Stimulated activated CD4-positive, alpha-beta T cell treated with anti-CD3 and anti-CD28 coated beads, Interleukin-1b, Interleukin-23, amount 100 ng/mL, for 1 hour (primary cell): ENCODE measurements at places on chromosomes 1 and 21.

- no peak for DNase-seq
These were observed 29.3 kb downstream of the TNNT2 start for GRCh38 chr1:201348211-201348566.

DNA sequence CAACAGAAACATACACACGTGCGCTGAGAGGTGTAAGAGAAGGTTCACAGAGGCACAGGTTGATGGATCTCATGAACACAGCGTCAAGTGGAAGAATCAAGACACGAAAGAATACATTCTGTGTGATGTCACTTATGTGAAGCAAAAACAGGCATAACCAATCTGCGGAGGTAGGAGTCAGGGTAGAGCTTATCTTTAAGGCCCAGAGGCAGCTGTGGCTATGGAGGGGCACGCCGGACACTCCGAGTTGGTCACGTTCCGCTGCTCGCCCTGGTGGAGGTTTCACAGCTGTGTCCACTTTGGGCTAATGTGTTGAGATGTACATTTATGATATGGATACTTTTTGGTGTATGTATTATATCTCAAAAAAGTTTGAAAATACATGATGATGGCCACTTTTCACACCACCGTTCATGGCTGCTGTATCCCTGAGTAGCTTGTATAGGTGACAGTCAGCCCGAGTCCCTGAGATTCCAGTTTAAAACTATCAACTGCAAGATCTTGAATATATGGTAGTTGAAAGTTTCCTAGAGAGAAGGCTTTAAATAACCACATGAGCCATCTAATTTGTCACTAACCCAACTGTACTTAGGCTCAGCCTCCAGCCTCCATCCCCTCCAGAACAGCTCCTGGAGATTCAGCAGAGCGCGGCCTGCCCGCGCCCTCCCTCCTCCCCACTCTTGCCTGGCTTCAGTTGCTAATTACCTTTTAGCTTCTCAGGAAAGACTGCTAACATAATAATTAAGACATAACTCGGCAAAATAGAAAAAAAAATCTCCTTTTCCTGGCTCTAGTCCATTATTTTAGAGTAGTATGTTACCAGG is 6.7 kb upstream of the ADARB1 start:
- DNase-seq, result no peak

DNA sequence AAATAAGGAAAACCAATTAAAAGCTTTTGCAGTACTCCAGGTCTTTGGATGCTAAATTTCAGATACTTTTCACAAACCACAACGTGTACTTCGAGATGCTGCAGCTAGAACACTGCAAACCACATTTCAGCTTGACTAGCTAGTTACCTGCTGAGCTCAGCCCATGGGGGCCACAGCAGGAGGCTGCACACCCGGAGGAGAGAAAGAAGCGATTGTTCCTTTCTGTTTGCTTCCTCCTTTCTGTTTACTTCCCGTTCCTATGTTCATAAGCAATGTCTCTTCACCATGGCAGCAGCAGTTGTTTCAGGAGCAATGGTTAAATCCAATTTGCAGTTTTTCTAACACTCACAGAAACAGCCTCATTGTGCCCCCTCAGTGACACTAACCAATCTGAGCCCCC is 225.6 kb upstream of the FGGY start:
- no peak for DNase-seq

DNA sequence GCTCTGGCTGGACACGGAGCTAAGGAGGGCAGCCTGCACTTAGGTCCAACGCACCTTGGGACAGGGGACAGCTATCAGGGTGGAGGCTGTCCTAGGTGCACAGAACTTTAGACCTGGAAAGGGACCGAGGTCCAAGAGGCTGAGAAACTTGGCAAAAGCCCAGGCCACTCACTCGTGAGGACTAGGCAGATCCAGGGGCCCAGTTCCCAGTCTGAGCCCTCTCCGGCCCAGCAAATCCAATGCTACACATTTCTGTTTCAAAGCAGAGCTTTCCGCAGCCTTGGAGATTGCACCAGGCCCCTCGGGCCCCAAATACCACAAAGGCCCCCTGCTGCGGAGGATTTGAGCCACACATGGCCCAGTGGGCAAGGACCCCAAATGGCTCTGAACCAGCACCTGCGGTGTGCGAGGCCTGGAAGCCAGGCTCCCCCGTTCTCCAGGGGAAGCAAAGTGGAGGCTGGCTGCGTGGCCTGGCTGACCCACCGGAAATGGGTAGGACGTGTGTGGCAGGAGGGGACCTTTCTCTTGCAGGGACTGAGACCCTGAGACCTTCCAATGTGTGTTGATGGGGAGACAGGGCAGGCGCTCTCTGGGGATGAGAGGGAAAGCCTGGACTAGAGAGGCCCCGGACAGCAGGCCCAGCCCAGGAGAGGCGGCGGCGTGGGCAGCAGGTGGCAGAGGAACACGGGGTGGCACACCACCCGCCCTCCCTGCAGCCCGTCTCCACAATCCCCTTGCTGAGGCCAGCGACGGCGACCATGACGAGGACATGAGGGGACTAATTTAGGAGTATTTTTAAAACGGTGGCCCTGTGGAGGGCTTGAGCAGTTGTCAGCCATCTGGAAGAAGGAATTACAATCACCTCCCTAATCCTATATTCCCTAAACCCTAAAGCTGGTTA is 118.7 kb downstream of the CASZ1 start:
- DNase-seq, result no peak

- no peak for DNase-seq
These were observed 359.1 kb downstream of the BARHL2 start for GRCh38 chr1:90357995-90358394.

DNA sequence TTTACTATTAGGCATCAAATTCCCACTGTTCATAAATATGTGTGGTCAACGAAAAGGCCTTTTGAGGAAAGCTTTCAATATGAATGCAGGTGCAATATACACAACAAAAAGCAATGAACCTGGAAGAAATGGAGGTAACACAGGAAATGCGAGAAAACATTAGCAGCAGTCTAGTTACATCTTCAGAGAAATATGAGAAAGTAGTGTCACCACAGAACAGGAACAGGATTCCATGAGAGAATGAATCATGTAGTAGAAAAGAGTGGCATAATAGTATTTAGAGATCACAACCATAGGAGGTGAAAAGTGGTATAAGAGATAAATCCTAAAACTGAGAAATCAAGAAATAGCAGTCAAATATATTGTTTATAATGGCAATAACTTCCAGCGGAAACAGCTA is 103.7 kb downstream of the AK5 start:
- DNase-seq, result no peak

- no peak for DNase-seq
These were observed 51.4 kb downstream of the MARK1 start for GRCh38 chr1:220579317-220579716.

DNA sequence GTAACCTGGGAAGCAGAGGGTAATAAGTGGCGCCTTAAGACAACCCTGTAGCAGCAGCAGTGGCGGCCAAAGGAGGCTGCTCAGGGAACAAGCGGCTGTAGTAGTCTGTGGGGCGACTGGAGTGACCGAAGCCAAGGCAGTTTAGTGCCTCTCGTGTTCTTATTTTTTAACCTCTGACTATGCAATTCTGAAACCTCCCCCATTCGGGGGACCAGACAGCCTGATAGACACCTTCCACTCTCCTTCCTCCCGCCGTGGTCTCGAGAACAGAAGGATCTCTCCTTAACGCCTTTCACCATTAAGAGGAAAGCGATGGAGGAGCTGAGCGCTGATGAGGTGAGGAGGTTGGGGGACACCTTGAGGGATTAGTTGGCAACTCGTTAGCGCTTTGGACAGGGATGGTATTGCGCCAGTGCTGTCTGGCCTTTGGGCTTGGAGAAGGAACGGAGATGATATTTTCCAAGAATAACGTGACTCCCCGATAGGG is 644 bp downstream of the UBE4B start:
- peak; percentile 2 for DNase-seq

DNA sequence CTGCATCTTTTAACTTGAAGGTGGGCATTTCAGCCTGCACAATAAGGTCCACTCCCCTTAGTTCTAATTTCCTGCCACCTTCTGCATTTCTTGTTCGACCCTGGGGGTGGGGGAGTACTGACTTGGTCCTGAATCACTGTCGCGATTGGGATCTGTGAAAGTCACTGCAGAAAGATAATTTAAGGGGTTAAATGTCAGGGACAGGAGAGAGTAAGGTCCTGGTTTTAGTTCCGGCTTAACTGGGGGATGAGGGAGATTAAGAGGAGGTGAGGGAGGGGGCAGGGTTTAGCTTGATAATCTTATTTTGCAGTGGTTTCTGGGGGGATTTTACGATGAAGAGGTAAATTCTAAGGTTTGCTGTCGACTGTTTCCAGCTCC is 128.1 kb downstream of the MRPS6 start:
- DNase-seq, result no peak

DNA sequence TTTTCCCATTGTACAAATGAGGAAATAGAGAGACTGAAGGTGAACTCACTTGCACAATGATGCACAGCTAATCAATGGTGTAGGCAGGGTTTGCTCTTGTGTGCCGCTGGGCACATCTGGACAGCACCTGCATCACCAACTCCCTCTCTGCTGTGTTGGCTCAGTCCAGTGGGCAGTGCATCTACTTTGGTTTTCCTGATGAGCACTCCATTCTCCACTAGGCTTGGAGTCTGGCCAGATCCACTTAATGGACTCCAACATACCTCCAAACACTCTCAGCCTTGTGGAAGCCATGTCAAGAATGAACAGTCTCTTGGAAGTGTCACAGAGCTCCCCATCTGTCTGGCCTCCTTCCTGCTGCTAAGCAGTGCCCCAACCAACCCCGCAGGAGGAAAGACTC is 152.2 kb downstream of the HIVEP3 start:
- no peak for DNase-seq

- no peak for DNase-seq
These were observed 870 bp downstream of the FBXO28 start for GRCh38 chr1:224114787-224115175.

DNA sequence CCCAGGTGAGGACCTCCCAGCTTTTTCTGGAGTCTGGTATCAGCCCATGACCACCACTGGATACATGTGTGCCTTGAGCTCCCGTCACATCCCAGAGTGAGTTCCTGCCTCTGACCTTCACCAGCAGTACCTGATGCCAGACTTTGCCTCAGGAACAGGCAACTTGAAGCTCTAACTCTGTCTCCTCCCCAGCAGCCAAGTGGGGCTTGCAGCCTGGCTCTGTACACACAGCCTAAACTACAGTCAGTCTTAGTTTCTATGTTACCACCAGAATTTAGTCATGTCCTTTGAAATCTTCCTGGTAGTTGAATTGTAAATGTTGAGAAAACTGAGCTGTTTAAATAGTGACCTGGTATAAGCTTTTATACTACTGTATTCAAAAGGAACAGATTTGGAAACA is 206.5 kb downstream of the LRRC40 start:
- DNase-seq, result no peak

DNA sequence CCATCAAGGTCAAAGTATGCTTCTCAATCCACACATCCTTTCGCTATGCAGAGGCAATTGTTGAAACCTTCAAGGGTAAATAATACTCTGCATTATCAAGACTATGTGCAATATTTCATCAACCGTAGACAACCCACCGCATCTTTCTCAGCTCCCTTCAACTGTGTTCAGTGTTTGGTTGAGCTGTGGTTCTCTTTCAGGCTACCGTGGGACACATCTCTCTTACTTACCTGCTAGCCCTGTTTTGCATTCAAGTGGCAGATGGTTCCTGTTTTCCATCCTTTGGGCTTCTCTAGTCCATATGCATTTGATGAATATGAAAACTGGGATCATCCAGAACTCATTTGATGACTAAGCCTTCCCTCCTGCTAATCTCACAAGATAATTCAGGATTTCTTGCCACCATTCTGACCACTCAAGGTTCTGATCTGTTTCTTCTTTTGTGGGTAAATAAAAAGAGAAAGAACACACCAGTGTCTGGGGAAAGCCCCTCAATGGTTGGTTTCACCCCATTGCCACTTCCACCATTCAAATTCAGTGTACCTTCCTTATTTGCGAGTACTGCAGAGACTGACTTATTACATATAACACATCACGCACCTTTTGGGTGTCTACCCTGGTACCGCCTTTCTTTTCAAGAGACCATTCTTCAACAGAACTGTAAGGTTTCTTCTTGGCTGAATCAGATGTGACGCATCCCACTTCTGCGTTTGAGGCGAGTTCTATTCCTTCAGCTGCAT is 61.7 kb downstream of the BACE2 start:
- no peak for DNase-seq

DNA sequence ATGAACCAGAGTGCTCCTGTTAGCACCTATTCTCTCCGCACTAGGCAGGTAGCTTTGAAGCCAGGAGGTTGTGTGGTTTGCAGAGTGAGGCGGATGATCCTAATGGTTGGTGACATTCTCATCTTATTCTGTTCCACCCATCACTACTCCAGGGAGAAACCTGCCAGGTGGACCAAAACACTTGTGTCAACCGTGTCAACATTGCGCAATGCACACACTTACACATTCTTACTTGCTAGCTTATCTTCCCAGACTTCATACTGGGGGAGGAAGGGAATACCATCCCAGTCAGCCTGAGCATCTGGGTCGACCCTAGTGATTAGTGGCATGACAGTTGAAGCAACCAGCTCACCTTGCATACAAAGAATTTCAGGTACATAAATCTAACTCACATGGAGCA is 236.9 kb downstream of the RPS6KC1 start:
- DNase-seq, result no peak

DNA sequence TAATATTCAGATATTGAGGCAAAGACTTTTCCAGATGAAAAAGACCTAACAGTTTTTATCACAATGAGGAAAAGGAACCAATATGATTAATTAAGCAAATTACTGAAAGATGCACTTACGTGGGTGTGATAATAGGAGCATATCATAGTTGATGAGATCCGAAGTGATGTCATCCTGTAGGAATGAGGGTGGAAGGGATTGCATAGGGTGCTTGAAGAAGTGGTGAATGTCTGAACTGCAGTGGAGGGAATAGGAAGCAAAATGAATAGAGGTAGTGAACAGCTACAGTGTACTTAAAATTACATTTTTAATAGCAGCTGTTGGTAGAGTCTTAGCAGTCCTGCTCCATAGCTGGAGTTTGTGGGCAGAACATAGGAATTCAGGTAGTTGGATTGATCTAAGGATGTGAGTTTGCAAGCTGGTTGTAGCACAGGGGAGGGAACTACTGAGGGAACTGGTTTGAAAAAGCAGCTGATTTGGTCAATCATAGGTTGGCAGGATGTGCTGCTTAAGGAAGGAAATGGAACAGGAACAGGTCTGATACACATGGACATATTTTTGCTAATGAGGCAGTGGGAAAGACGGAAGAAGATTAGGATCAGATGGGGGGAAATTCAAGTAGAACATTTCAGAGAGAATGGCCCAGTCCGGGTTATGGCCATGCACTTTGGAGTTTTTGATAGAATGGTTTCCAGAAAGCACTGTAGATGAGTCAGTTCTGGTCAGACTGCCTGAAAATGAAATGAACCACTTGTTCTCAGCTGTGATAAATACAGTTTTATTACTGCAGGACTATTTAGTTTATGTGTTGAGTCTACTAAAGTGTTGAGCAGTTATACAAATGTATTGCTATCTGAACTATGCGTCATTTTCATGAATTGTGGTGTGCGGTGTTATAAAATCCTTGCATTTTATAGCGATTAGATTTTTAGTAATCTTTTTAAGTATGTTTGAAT is 155.8 kb downstream of the RYR2 start:
- DNase-seq, result no peak

GRCh38 chr1:239930686-239931262 is 160.9 kb upstream of the FMN2 start:
- no peak for DNase-seq
